Activated CD8-positive, alpha-beta memory T cell treated with anti-CD3 and anti-CD28 coated beads, Interleukin-2, amount 10 ng/mL, durations not matched to agents 7 days and 5 days (primary cell): ENCODE measurements at places on chromosomes 1 and 21. TPM values are rescaled to one million over a fixed set of nuclear protein-coding genes. Genes with fewer than 3 reads are reported as not detected.

GRCh38 chr1:111538343-111539025, 35.1 kb upstream of the ADORA3 start:
- peaks cover 4% of the 10 kb centered on the region for H3K36me3 ChIP-seq
- DNase-seq = no peak
- H3K27ac ChIP-seq = no peak overlapping the region
- H3K4me3 ChIP-seq = no peak overlapping the region

DNA sequence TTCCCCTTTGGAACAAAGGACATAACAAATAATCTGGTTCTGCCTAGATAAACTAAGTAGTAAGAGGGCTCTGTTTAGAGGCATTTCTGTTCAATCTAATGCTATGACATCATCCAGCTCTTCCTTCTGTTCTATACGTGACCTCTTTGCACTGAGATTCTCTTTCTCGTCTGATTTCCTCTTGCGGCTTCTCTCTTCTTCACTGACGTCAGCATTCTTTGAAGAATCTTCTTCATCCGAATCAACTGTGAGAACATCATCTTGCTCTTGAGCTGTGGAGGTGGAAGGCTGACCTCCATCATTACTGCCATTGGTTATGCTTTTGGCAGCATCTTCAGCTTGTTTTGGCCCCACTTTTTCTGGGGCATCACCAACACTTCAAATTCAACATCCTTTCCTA, 130.4 kb downstream of the HS2ST1 start:
- H3K4me3 ChIP-seq = no peak overlapping the region
- H3K36me3 ChIP-seq = peaks cover 13% of the 10 kb centered on the region
- peak overlapping the region; percentile 64 for H3K27ac ChIP-seq
- DNase-seq = peak; percentile 42
- H3K27me3 ChIP-seq = no peaks in the 10 kb centered on the region

DNA sequence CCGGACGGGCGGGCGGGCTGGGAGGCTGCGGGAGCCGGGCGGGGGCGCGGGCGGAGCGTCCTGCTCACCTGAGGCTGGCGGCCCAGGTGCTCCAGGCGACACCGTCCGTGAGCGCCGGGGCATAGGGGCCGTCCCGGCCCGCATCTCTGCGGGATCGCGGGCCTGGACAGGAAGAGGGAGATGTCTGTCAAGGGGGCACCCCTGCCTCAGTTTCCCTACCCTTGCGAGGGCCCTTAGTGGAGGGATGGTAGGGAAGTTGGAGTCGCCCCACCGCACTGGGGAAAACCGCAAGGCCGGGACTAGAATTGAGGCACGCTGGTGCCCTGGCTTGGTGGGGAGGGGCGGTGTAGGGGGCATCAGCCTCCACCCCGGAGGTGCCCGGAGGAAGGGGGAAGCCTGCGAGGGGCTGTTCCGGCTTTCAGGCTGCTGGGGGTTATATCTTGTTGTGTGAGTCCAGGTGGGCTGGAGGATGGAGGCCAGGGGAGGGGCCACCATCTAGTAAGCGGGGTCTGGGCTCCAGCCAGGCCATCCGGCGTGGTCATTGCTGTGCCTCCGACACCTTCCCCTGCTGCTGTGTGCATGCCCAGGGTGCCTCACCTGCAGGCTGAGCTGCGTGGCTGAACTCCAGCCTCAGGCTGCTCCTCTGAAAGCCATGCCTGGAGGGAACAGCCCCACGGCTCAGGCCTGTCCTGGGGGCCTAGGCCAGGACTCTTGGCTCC, 580 bp downstream of the VWA1 start:
- H3K4me3 ChIP-seq = peak overlapping the region; percentile 20
- no peak for DNase-seq
- H3K27me3 ChIP-seq = peaks cover 12% of the 10 kb centered on the region
- peaks cover 2% of the 10 kb centered on the region for H3K4me1 ChIP-seq
- H3K36me3 ChIP-seq = no peaks in the 10 kb centered on the region

DNA sequence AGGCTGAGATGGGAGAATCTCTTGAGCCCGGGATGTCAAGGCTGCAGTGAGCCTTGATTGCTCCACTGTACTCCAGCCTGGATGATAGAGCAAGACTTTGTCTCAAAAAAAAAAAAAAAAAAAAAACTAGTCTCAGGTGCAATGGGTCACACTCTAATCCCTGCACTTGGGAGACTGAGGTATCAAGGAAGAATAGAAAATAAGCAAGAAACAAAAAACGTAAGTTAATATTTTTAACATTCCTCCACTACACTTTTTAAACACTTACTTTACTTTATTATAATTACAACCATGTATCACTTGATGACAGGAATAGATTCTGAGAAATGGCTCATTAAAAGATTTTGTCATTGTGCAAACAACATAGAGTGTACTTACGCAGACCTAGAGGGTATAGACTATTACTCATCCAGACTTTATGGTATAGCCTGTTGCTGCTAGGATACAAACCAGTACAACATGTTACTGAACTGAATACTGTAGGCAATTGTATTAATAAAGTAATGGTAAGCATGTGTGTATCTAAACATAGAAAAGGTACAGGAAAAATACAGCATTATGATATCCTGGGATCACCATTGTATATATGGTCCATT, 1244.1 kb upstream of the ADGRL4 start:
- H3K36me3 ChIP-seq = no peaks in the 10 kb centered on the region
- no peaks in the 10 kb centered on the region for H3K27me3 ChIP-seq
- no peak for DNase-seq

DNA sequence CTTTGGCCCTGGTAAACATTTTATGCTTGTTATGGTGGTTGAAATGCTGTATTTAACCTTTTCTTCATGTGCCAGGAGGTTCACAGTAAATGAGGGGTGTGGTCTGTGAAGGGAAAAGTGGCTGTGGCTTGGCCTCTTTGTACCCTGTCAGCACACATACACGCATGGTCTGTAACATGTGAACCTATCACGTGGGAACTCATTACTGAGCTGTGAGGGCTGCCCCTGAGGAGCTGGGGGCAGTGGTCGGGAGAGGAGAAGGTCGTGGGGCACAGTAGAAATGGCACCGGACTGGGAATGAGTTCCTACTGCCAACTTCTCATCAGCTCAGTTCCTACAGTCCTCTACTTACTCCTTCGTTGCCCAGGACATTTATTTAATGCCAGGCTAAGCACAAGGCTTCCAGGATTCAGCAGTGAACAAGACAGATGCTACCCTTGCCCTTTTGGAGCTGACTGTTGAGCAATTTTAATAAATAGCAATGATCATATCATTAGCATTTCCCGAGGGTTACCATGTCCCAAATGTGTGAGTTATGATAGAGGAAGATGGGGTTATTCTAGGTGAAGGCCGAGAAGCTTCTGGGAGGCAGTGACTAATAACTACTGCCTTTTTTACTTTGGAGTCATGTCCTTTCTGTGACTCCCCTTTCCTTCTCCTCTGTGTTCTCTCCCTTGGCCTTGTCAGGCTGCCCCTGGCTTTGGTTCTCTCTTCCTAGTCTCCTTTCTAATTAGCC, 38.8 kb downstream of the DDR2 start:
- H3K36me3 ChIP-seq = no peaks in the 10 kb centered on the region
- no peak overlapping the region for H3K4me3 ChIP-seq
- DNase-seq = no peak
- peaks cover 2% of the 10 kb centered on the region for H3K27me3 ChIP-seq
- no peaks in the 10 kb centered on the region for H3K4me1 ChIP-seq

GRCh38 chr21:40641042-40641441, 205.9 kb downstream of the DSCAM start:
- no peaks in the 10 kb centered on the region for H3K27me3 ChIP-seq
- no peaks in the 10 kb centered on the region for H3K4me1 ChIP-seq
- DNase-seq = no peak
- no peak overlapping the region for H3K4me3 ChIP-seq
- no peaks in the 10 kb centered on the region for H3K36me3 ChIP-seq

DNA sequence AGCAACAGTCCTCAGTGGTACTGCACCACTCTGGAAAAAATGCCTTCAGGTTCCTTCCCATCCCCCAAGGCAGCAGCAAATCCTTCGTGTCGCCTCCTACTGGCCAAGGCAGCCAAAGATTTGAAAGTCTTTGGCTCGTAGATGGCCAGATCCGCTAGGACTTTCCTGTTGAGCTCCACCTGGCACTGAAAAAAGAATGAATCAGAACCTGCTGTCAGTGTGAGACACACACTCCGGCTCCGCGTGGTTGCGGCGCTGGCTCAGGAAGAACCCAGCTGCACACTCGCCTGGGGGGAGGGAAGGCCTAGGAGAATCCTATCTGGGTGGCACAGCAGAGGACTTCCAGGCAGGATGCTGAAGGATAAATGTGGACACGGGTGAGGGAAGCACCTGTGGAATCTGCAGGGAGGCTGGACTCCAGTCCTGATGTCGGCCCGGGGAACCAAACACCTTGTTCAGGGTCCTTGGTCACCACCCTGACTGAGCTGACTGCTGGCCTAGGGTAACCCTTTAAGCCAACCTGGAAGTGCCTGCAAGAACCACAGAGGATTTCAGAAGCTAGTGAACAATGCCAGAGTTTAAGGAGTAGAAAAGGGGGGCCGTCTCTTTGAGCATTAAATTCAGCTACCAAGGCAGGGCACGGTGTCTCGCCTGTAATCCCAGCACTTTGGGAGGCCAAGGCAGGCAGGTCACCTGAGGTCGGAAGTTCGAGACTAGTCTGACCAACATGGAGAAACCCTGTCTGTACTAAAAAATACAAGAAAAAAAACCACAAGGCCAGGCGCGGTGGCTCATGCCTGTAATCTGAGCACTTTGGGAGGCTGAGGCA, 3.2 kb upstream of the CCNL2 start:
- H3K36me3 ChIP-seq = peaks cover 54% of the 10 kb centered on the region
- H3K27me3 ChIP-seq = no peaks in the 10 kb centered on the region

DNA sequence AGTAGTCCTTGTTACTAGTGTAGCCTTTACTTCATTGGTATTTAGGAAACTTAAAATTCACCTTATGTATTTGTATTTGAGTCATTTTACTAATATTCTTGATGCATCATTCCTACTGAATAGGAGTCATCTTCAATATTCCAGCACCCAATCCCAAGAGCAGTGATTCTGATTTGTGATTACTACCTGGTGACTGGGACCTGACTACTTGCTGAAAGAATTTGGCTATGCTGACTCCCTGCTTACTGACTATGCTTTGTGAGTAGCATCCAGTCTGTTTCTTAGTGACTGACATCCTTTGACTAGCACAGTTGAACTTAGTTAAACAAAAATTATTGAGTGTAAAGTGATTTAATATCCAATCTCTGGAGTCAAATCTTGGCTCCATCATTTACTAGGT, 129.9 kb upstream of the NEGR1 start:
- H3K27ac ChIP-seq = no peak overlapping the region
- DNase-seq = no peak
- H3K4me1 ChIP-seq = no peaks in the 10 kb centered on the region

- peaks cover 8% of the 10 kb centered on the region for H3K27me3 ChIP-seq
- DNase-seq = no peak
- H3K4me1 ChIP-seq = no peaks in the 10 kb centered on the region
Observed at GRCh38 chr1:166470014-166470413, 303.2 kb upstream of the FAM78B start.

GRCh38 chr1:18482721-18483425, 2.1 kb downstream of the KLHDC7A start:
- H3K27me3 ChIP-seq = no peaks in the 10 kb centered on the region
- H3K27ac ChIP-seq = no peak overlapping the region
- H3K4me1 ChIP-seq = peaks cover 10% of the 10 kb centered on the region
- H3K4me3 ChIP-seq = no peak overlapping the region

DNA sequence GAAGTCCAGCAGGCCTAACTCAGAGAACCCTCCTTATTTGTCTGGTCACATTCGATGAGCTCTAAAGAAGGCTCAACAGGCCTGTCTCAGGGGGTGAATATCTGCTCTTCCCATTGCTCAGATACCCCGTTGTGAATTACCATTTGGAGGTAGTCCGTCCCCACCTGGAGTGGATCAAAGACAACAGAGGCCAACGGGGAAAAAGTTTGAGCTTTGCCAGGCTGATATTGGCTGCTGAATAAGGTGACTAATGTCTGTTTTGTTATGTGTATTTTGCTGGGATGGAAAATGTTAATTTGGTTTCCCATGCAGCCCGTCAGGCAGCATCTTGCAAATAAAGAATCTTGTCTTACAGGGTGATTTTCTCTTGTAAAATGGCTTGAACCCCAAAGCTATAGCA, 69.2 kb upstream of the EPS8L3 start:
- no peaks in the 10 kb centered on the region for H3K4me1 ChIP-seq
- no peak overlapping the region for H3K27ac ChIP-seq
- peaks cover 2% of the 10 kb centered on the region for H3K27me3 ChIP-seq
- no peak overlapping the region for H3K4me3 ChIP-seq
- no peak for DNase-seq
- peaks cover 21% of the 10 kb centered on the region for H3K36me3 ChIP-seq

- no peak overlapping the region for H3K27ac ChIP-seq
- H3K4me3 ChIP-seq = no peak overlapping the region
- DNase-seq = no peak
- no peaks in the 10 kb centered on the region for H3K36me3 ChIP-seq
- no peaks in the 10 kb centered on the region for H3K27me3 ChIP-seq
- H3K4me1 ChIP-seq = no peaks in the 10 kb centered on the region
Observed at GRCh38 chr1:4468386-4468785, 186.0 kb upstream of the AJAP1 start.

DNA sequence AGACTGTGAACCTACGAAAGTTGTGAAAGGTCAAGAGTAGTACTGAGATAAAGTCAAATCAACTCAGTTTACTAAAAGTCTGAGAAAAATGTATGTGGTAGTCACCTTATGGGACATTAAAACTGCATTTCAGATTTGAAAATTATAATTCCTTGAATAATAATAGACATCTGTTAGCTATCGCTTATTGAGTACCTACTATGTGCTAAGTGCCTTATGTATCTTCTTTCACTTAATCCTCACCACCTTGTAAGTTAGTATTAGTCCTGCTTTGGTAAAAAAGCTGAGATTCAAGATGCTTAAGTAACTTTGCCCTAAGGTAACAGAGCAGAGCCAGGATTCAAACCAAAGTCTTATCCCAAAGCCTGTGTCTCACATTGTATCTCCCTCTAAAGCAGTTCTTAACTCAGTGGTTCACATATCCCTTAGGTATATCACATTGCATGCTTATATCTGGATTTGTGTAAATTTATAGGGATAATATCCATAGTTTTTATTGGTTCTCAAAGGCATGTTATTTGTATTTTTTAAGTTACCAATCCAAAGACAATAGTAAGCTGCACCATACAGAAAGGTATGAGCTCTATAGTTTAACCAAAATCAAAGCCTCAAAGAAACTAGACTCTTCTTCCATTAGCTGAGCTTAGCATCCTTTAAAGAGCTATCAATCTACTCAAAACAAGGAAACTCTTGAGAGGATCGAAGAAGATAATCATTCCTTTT, 865 bp downstream of the PIGC start:
- H3K4me3 ChIP-seq = peak overlapping the region; percentile 82
- H3K27ac ChIP-seq = peak overlapping the region; percentile 82
- H3K36me3 ChIP-seq = peaks cover 22% of the 10 kb centered on the region
- H3K4me1 ChIP-seq = peaks cover 26% of the 10 kb centered on the region
- H3K27me3 ChIP-seq = no peaks in the 10 kb centered on the region

DNA sequence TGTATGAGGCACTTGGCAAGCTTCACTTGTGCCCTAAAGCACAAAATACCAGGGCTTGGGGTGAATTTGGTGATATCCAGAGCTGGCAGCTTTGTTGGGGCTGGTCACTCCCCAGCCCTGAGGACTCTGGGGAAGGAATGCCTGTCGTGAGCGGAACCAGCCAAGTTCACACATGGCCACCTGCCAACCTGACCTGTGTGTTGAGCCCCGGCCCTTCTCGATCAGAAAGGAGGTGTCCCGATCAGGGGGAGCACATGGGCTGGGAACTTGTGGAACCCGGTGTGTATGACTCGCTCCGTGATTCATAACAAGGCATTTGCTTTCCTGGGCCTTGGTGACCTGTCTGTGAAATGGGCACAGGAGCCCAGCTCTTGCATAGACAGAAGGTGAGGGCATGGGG, 43.1 kb downstream of the AGPAT3 start:
- H3K27me3 ChIP-seq = no peaks in the 10 kb centered on the region
- no peak overlapping the region for H3K4me3 ChIP-seq
- no peak for DNase-seq
- H3K36me3 ChIP-seq = peaks cover 37% of the 10 kb centered on the region

The S100A12 gene
- total RNA-seq = not detected

The CATSPERE gene
- total RNA-seq = 0.30 TPM

The OR6N2 gene
- not detected for total RNA-seq

The SLC30A2 gene
- not detected for total RNA-seq

The BMP8B gene
- total RNA-seq = 0.61 TPM
